ENCODE measurements at places on chromosomes 11 and 22. TPM values are rescaled to one million over a fixed set of nuclear protein-coding genes. Genes with fewer than 3 reads are reported as not detected.

DNA sequence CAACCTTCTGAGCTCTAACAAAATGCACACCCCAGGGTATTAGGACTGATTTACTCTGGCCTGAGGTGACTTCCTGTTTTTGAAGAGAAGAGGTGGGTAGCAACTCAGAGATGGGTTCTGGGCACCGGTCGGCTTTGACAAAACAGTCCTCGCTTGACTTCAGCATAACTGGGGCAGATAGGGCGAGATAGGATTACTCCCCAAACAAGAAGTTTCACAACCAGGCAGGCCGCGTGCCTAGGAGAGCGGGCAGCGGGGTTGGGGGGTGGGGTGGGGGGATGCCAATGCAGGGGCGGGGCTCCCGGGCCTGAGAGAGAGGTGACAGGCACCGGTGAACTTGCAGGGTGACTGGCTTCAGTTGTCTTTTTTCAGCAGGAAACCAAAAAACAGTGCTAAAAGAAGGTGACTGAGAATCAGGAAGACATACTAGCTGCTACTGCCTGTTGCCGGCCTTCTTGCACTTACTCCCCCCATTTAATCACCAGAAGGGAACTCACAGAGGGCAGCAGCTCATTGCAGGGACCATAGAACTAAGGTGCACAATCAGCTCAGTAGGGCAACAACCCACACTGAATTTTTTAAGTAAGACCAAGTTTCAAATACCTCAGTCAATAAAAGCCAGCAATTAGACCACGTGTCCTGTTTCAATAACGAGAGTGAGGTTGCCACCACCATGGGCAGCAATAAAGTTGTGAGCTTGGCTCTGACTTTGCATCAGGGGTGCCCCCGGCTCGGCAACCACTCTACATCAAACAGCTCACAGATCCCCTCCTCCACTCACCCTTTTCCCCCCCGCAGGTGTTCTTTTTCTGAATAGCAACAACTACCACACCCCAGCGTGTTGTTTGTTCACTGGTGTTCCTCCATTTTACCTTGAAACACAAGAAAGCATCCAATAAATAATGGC is 37.2 kb upstream of the ETS1 start:
- no peak for DNase-seq

DNA sequence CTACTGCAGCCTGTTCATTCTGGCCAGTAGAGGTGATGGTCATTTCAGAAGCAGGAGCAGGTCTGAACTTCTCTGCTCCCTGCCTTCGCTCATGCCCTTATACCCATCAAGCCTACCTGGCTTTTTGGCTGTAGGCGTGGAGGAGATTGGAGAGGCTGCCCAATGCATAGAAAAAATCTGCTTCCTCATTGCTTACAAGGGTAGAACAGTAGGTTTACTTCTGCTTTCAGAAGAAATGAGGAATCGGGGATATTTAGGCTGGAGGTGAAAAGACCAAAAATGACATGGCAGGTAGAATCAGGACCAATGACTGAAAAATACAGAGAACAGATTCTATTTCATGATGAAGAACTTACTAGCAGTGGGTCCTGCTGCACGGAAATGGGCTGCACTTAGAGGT is 72.9 kb upstream of the YWHAH start:
- DNase-seq = no peak

- peak; percentile 58 for DNase-seq
These were observed 2.2 kb upstream of the TOP3B start for GRCh38 chr22:21984793-21985192.

DNA sequence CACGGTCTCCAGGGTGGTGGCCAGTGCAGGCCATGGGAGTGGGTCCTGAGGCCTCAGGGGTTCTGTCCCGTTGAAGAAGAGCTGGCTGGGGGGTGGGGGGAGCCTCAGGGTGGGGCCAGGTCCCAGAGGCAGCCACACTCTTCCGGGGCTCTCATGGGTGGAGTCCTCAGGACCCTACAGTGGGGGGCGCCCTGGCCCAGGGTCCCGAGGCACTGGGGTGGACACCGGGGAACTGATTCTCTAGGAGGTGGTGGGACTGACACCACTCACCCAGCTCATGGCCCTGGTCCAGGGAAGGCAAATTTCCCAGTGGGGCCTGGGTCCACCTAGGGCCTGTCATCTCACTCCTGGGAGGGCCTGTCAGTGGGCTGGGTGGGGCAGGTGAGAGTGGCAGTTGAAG is 12.8 kb downstream of the GGT5 start:
- DNase-seq = no peak

- no peak for DNase-seq
These were observed 515.2 kb upstream of the TENM4 start for GRCh38 chr11:79956061-79956460.

The CHRM1 gene
- polyA plus RNA-seq = not detected

GRCh38 chr22:50622723-50623327 is 5.1 kb downstream of the ARSA start:
- DNase-seq = no peak

GRCh38 chr11:2520736-2521035 is 75.9 kb downstream of the KCNQ1 start:
- no peak for DNase-seq

DNA sequence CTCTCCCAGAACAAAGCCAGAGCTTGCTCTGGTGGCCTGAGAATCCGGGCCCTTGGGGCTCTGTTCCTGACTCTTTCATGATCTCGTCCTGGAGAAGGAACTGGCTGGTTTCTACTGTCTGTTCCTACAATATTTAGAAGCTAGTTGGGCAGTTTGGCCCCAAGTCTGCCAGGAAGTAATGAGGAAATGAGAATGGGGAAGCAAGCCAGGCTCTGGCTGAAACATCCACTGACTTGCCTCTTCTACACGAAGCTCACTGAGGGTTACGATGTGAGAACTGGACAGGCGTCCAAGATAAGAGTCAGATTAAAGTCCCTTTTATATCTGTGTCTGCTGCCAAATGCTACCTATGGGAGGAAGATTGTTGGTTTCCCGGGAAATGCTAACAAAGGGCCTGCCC is 110.0 kb upstream of the KIRREL3 start:
- no peak for DNase-seq

- no peak for DNase-seq
These were observed 223.7 kb upstream of the TBCEL start for GRCh38 chr11:120800206-120800605.

The KRTAP5-11 gene
- not detected for polyA plus RNA-seq
